ENCODE measurements at places on chromosomes 7 and 10.

- no peak for DNase-seq
Observed at GRCh38 chr10:62136931-62137330, 131.7 kb downstream of the RTKN2 start.

GRCh38 chr10:73529089-73529832 is 33.4 kb upstream of the PPP3CB start:
- DNase-seq, result no peak

GRCh38 chr10:95295031-95295755 is 4.4 kb upstream of the PDLIM1 start:
- no peak for DNase-seq

- DNase-seq, result no peak
Observed at GRCh38 chr10:43737003-43737402, 88.3 kb upstream of the ZNF32 start.

- no peak for DNase-seq
Observed at GRCh38 chr7:23022258-23022769, 8.4 kb upstream of the HYCC1 start.

DNA sequence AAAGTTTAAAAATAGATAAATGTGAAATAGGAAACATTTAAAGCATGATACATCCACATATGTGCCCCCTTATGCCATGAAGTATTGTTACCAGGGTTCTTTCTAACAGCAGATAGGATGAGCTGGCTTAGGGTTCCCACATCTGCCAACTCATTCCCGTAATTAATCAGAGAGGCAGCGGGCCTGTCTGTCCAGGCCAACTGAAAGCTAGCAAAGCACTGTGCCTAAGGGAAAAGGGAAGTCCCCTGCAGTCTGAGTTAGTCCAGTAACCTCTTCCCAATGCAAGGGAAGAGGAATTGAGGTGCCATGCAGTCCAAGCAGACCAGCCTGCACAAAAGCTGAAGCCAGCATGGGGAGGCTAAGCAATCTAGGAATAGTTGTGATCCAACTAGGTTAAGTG is 18.3 kb upstream of the ZC3HAV1L start:
- no peak for DNase-seq

DNA sequence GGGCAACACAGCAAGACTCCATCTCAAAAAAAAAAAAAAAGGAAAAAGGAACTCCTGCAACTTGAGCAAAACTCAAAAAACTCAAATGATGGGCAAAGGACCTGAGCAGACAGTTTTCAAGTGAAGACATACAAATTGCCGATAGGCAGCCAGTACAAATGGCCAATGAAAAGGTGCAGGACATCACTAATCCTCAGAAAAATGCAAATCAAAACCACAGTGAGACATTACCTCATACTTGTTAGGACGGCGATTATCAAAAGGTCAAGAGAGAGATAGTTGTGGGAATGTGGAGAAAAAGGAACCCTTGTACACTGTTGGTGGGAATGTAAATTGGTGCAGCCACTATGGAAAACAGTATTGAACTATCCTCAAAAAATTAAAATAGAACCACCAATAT is 16.8 kb downstream of the SVOPL start:
- DNase-seq, result no peak

GRCh38 chr7:159207393-159207792 is 62.7 kb upstream of the VIPR2 start:
- no peak for DNase-seq

DNA sequence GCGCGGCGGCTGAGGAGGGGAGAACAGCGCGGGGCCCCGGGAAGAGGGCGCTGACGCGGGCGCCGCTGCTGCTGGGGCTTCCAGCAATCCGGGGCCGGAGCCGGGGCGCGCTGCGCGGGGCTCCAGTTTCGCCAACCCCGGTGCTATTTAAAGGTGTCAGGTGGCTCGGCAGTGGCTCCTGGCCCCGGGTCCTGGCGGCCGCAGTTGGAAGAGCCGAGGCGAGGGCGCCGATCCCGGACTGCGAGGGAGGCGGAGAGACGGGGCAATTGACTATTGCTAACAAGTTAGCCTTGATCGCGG is 347 bp downstream of the LBX1 start:
- DNase-seq, result no peak

- no peak for DNase-seq
Observed at GRCh38 chr7:114504586-114504985, 90.0 kb downstream of the FOXP2 start.

Measured in substantia nigra (tissue), 51 donors.